ENCODE measurements at places on chromosomes 13 and 19.
A peak's percentile ranks its signal among the peaks of the same experiment; 100 is the strongest.

DNA sequence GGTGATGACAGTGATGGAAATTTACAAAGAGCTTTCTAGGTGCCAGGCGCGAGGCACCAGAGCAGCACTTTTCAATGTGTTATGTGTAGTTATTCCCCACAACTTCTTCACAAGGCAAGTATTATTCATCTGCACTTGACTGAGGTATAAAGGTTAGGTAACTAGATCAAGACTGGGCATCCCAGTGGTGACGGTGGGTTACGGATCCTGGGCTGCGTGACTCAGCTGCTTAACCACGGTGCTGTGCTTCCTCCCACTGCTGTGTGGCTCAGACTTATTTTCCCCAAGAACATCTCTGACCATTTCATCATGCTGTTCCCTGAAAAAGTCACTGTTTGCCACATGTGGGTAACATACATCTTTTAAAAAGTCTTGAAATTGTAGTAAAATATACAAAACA, 19.3 kb downstream of the EDDM13 start:
- no peak for DNase-seq

GRCh38 chr19:53196777-53197396, 3.7 kb upstream of the ZNF665 start:
- peak; percentile 90 for DNase-seq

DNA sequence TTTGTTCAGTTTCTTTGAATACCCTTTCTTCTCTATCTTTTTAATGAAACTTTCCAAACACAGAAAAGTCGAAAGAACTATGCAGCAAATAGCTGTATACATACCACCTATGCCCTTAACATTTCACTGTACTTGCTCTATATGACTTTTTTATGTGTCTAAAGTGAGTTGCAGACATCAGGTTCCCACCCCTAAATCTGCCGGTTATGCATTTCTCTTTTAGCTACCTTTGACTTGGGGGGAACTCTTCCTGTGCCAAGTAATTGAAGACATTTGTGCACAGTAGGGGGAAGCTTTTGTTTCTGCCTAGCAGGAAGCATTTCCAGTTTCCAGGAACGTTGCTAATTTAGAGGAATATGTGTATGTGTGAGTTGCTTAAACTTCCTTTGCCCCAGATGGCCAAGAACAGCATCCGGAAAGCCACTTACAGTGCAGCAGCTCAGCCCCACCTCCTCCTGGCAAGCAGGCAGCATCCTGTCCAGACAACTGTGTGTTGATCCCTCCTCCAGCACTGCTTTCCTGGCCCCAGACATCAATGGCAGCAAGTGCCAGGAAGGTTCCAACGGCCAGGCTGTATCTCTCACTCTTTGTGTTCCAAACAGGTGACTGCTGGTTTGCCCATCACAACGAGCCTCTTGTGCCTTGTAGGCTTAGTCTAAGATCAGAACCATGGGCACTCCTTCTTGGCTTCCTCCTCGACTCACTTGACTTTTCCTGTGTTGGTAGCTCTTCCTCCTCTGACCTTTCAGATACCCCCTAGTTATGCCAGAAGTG, 14.7 kb upstream of the GRAMD1A start:
- DNase-seq = no peak

- no peak for DNase-seq
Observed at GRCh38 chr19:13931391-13932148, 6.6 kb downstream of the PODNL1 start.

- DNase-seq = peak; percentile 10
Observed at GRCh38 chr13:101520672-101521071, 68.2 kb downstream of the ITGBL1 start.
